ENCODE measurements at places on chromosomes 5 and 9. TPM values are rescaled to one million over a fixed set of nuclear protein-coding genes. Genes with fewer than 3 reads are reported as not detected.

- peaks cover 49% of the 10 kb centered on the region for H3K4me1 ChIP-seq
- peak; percentile 94 for DNase-seq
- no peaks in the 10 kb centered on the region for H3K27me3 ChIP-seq
- peak within 1 kb of the TSS; percentile 79 for H3K4me3 ChIP-seq
These were observed at the start of gene RACK1 for GRCh38 chr5:181243564-181244343. Gene RACK1 (minus strand): TSS chr5:181243906. CDS start chr5:181243800, 106 bp downstream.

DNA sequence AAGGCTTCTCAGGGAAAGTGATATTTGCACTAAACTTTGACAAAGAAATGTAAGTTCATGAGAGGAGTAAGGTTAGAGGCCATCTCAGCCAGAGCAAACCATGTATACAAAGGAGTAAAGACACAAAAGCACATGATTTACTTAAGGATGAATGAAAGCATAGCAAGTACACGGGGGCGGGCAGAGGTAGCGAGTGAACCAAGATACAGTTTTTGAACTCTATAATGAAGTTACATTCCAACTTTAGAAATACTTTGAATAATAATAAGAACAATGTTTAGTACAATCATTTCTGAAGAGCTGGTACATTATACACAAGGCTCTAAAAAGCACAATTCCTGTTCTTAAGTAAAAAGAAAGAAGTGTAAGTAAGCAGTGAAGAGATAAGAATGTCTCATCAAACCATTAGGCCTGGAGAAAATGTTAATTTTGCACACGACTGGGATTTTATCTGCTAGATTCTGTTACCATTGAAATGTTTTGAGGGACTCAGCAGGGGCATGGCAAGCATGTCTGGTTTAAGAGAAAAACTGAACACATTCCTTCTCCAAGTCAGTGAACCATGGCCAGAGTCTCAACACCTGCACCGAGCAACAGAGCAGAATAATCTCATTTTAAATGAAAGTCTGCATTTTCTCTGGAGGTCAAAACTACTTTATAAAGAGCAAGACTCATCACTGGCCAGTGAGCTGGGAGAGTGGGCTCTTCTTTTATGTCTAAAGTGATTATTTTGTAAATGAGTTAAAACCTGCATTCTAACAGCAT is 147.6 kb upstream of the TRPM3 start:
- no peaks in the 10 kb centered on the region for H3K4me1 ChIP-seq
- H3K27me3 ChIP-seq, result no peaks in the 10 kb centered on the region
- H3K4me3 ChIP-seq, result no peak overlapping the region
- no peaks in the 10 kb centered on the region for H3K36me3 ChIP-seq
- H3K27ac ChIP-seq, result no peak overlapping the region

The IL13 gene
- not detected for total RNA-seq

- no peak overlapping the region for H3K27ac ChIP-seq
- no peaks in the 10 kb centered on the region for H3K4me1 ChIP-seq
- no peaks in the 10 kb centered on the region for H3K27me3 ChIP-seq
- no peaks in the 10 kb centered on the region for H3K36me3 ChIP-seq
- no peak for DNase-seq
These were observed 15.0 kb upstream of the DAB2IP start for GRCh38 chr9:121636341-121636865.

DNA sequence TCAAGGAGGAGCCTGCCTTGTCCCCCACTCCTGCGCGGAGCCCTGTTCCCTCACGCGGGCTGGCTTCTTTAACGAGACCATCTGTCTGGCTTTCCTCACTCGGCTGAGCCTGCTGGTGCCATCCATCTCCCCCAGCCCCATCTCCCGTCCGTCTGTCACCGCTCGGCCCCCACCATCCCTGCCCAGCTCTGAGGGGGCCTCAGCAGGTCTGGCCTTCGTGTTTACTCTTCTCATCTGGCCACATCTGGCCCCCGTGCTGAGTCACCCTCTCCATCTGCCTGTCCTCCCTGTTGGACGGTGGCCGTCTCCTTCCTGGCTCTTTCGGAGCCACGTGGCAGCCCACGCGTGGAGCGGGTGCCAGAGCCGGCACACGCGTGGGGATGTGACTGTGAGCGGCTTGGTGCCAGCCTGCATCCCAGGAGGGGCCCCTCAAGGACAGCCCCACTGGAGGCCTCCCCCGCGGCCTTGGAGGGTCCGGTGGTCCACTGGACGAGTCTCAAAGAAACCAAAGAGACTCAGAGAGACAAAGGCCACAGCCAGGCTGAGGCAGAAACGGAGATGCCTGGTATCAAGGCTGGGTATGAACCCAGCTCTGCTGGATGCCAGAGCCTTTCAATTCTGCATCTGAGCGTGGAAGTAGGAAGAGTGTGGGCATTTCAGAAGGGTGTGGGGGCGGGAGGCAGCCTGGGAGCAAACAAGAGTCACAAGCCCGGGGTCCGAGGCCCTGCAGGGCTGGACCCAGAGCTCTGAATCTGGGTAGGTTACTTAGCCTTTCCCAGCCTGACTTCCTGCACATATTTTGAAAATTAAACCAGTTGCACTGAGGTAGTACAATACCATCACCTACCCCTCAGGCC is 76.7 kb upstream of the UNC5A start:
- no peaks in the 10 kb centered on the region for H3K4me1 ChIP-seq
- no peak overlapping the region for H3K4me3 ChIP-seq
- H3K36me3 ChIP-seq, result no peaks in the 10 kb centered on the region
- DNase-seq, result no peak
- H3K27ac ChIP-seq, result no peak overlapping the region

GRCh38 chr5:40223884-40224402 is 455.8 kb upstream of the PTGER4 start:
- no peaks in the 10 kb centered on the region for H3K27me3 ChIP-seq
- DNase-seq, result peak; percentile 68
- peak overlapping the region; percentile 71 for H3K27ac ChIP-seq
- H3K36me3 ChIP-seq, result no peaks in the 10 kb centered on the region
- H3K4me3 ChIP-seq, result no peak overlapping the region

- H3K4me3 ChIP-seq, result no peak overlapping the region
- no peak overlapping the region for H3K27ac ChIP-seq
- peaks cover 12% of the 10 kb centered on the region for H3K4me1 ChIP-seq
- no peak for DNase-seq
- no peaks in the 10 kb centered on the region for H3K27me3 ChIP-seq
- no peaks in the 10 kb centered on the region for H3K36me3 ChIP-seq
These were observed 67.1 kb downstream of the ADAMTS12 start for GRCh38 chr5:33824516-33825195.

DNA sequence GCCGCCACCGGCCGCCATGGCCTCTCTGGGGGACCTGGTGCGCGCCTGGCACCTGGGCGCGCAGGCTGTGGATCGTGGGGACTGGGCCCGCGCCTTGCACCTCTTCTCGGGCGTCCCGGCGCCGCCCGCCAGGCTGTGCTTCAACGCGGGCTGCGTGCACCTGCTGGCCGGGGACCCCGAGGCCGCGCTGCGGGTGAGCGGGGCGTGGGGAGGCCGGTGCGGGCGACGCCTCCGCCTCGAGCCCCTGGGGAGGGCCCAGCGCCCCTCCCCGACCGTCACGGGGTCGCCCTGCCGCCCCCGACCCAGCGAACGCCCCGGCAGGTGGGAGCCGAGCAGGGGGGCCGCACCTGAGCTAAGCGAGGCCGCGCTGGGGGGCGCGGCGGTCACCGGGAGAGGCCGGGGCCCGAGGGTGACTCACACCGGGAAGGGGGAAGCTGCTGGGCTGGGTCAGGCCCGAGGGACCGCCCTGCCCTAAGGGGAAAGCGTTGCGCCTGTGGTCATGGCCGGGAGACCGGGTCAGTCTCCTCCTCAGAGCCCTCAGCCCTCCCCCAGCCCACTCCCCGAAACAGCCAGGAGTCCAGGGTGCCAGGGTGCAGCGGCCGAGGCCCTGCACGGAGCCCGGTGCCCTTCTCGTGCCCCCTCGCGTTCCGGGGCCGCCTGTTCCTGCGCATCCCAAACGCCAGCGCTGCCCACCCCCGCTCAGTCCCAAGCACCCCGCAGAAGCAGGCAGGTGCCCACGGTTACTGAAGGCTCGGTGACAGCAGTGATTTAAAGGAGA is 510 bp downstream of the NOXA1 start:
- peaks cover 14% of the 10 kb centered on the region for H3K4me1 ChIP-seq
- H3K27me3 ChIP-seq, result 0 out of 2 replicates have a peak, but pooled peaks cover 3% of the 10 kb centered on the region

The ADAMTS19 gene
- not detected for total RNA-seq
